Fibroblast of skin of left quadriceps (primary cell): ENCODE measurements at places on chromosomes 4 and X.

DNA sequence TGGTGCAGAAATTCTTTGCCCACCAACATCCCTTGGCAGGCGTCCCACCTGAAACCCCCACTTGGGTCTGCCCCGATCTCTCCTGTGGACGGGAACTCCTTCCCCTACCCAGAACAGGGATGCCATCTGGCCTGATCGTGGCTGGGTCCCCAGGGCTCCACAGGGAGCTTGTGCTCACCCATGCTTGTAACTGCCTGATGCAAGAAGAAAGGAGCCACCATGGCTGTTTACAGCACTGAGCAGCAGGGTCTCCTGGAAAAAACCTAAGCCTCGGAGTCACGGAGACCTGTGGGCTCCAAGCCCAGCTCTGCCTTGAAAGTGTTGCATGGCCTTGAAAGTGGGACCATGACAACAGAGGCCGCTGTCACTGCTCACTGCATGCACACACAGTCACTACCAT, 101.5 kb upstream of the AFAP1 start:
- DNase-seq = no peak

GRCh38 chr4:71974681-71975080, 57.1 kb upstream of the NPFFR2 start:
- DNase-seq = no peak

GRCh38 chr4:79917246-79917645, 155.8 kb downstream of the ANTXR2 start:
- DNase-seq = peak; percentile 13

- no peak for DNase-seq
Measured at GRCh38 chrX:101347859-101348451, 587 bp downstream of the TIMM8A start.

GRCh38 chrX:2387614-2388239, 113.0 kb downstream of the DHRSX start:
- no peak for DNase-seq

DNA sequence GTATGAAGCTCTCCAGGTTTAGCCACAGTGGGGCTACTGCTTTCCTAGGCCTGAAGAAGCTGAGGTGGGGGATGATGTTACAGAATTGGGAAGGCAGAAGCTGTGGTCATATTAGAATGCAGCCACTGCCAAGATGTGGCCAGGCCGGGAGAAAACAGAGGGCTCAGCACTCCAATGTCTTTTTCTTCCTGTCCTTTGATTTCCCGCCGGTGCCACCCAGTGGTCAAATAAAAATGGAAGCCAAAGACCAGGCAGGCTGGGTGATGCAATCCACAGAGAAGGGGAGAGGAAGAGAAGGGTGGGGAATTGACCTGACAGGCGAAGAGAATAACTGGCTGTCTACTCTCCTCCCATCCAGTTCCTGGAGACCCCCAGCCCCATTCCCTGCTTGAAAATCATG, 94.9 kb upstream of the SHISA3 start:
- DNase-seq = no peak

GRCh38 chr4:180766944-180767729, 1476.1 kb upstream of the TENM3 start:
- no peak for DNase-seq

DNA sequence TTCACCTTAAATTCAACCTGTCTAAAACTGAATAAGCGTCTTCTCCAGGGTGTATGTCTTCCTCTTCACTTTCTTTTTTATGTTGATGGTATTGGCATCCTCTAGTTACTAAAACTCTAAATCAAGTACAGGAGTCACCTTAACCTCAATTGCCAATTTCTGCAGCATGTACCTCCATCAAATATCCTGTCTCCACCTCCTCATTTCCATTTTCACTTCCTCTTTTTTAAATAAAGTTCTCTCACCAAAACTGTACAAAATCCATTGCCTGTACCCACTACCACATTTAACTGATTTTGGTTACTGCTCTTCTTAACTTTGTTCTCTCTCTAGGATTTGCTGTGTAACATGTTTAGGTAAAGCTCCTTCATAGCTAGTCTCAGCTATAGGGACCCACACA, 9.2 kb upstream of the NPFFR2 start:
- DNase-seq = no peak

- DNase-seq = no peak
Measured at GRCh38 chrX:29834764-29835163, 380.6 kb upstream of the MAGEB2 start.

DNA sequence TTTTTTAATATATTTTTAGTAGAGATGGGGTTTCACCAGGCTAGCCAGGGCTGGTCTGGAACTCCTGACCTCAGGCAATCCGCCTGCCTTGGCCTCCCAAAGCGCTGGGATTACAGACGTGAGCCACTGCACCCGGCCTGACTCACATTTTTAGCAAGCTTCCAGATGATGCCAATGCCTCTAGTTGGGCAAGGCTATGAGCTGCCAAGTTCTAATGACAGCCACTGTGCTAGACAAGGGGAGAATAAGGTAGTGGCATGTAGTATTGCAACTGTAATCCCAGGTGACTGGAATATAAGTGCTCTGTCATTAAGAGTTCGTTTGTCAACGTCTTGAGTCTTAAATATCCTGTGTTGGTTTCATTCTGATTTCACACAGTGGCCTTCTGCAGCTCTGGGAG, 96.7 kb downstream of the SLIT2 start:
- DNase-seq = no peak

DNA sequence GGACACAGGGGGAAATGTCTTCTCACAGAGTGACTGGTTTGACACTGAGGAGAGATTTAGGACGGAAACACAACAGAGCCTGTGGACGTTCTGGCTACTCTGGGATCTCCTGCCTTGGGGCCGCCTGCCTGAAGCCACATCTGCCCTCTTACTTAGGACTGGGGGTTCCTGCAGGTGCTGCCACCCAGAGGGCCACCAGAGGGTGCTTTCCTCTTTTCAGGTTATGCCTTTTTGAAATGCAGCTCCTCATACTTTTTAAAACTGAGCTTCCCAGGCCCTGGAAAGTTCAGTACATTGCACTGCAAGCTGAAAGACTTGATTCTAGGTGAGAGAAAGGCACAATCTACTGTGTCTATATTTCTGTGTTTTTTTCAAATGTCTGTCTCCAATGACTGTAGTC, 92.2 kb upstream of the PGRMC2 start:
- no peak for DNase-seq

GRCh38 chrX:18998653-18999052, 14.7 kb upstream of the PHKA2 start:
- DNase-seq = no peak

DNA sequence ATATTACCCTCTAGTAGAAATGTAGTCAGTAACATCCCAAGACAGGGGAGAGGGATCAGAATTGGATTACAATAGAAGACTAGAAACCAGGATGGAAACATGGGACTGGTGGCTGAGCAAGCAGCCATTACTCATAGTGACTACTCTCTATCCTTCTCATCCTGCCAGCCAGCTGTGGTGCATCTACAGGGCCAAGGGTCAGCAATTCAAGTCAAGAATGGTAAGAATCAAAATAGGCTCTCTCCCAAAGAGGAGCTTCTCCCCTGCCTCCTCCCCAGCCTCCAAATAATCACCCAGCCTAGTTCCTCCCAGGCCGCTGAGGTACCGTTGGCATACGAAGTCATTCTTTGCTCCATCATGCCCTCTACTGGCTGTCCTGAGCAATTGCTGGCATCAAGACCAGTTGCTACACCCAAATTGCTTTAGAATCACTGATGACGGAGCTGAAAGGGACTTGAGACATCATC, 19.4 kb downstream of the AWAT2 start:
- no peak for DNase-seq

DNA sequence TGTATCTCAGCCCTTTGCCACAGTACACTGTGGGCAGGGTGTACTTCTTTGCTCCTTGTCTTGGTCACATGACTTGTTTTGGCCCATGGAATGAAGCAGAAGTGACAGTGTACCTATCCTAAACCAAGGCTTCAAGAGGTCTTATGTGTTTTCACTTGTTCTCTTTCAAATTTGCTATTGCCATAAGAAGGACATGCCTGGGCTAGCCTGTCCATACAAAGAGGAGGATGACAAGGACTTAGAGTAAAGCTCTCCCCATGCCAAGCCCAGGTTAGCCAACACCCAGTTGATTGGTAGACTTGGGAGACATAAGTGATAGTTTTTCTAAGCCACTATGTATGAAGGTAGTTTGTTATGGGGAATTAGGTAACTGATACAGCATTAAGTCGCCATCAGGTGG, 141.1 kb upstream of the MID1 start:
- no peak for DNase-seq

DNA sequence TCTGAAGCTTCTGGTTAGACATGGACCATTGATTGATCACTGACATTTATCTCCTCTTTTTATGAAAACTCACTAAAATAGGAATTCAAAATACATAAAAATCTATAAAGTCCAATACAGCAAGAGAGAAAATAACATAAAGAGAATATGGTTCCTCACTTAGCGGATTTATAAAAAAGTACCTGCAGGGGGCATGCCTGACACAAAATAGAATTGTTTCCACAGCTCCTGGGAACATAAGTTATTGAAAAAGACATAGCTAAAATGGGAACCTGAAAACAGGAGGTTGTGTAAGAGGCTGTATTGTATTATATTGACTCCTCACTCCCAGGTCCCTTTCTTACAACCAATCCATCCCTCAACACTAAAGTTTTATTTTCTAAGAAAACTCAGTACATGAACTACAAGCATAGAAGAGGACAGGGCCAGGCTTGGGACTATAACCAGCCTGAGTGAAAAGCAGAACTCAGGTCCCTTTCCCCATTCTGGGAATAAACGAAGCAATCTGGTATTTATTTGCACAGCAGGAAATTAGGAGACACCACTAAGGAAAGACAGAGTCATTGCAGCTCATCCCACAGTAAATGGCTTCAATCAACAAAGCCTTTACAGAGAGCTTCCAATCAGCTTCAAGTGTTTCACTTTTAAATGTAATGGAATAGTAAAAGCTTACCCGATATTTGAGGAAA, 121.1 kb upstream of the NDST4 start:
- no peak for DNase-seq

- DNase-seq = no peak
Measured at GRCh38 chr4:88522702-88523324, 763 bp downstream of the PYURF start.

GRCh38 chr4:110989125-110989524, 366.2 kb upstream of the PITX2 start:
- DNase-seq = no peak

GRCh38 chrX:76915836-76916235, 488.3 kb downstream of the MAGEE1 start:
- DNase-seq = no peak

- DNase-seq = no peak
Measured at GRCh38 chr4:58138786-58139668, 1028.8 kb upstream of the IGFBP7 start.

DNA sequence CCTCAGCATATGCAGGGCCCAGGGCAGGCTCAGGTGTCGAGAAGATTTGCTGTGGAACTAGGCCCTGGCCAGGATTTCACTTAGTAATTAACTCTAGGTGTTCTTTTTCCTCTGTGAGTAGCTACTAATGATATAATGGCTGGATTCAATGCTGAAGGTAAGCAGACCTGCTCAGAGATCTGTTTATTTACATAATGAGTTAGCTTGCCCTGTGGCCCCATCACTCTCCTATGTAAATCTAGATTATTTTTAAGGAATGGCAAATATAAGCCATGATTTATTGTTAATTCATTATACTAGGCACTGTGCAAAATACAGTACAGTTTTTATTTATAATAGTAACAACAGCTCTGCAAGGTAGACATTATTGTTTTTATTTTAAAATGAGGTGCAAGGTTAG, 117.2 kb downstream of the IRF2 start:
- DNase-seq = no peak

DNA sequence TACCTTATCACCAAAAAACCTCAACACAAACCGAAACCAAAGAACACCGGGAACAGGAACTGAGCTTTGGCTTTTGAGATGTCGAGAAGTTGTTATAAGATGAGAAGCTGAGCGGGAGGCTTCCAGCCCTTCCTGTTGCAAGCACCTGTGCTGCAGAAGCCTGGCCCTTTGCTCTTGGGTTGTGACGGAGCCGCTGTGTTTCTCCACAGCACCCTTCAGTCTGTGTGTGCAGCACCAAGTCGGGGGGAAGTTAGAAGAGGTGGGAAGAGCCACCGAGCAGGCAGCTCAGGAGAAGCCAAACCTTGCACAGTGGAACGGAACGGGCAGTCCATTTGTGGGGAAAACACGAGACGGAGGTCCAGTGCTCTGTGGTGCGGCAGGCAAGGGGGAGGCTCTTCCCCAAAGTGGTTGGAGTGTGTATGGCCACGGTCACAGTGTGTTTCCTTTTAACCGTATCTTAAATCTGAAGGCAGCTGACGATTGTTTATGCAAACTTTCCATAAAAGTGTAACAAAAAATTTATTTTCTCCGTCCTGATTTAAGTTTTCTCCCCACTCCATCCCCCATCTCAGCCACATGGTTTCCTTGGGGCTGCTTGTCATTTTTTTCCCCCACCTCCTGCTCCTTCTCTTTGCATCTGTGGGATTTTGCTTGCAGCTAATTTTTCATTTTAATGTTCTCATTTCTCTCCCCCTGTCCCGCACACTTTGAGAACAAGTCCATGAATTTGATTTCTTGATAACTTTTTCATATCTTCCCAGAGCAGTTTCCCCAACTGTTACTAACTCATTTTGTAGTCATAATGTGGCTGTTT, 123.7 kb downstream of the STOX2 start:
- no peak for DNase-seq

GRCh38 chr4:175068266-175068665, 150.1 kb downstream of the ADAM29 start:
- no peak for DNase-seq

DNA sequence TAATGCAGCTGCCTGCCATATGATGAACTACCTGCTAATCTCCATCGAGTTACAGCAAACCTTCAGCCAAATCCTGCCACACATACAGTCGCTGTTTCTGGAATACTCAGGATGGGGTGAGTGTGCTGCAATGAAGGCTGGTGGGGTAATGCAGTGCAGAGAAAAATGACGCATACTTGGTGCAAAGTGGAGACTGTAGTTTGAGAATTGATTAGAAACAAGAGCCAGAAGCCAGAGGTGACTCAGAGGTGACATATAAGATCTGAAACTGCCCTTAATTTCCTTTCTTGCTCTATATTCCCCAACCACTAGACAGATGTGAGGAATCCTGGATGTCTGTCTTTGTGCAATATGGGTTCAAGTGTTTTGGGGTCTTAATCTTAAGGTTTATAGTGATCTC, 22.0 kb downstream of the C4orf54 start:
- DNase-seq = no peak

- DNase-seq = no peak
Measured at GRCh38 chrX:140433582-140433981, 71.3 kb downstream of the SOX3 start.

- peak; percentile 2 for DNase-seq
Measured at GRCh38 chrX:108001218-108001814, 19.1 kb upstream of the TEX13B start.

- no peak for DNase-seq
Measured at GRCh38 chr4:3529363-3529762, 2.9 kb downstream of the LRPAP1 start.

GRCh38 chr4:48116582-48116981, 17.5 kb downstream of the TXK start:
- DNase-seq = no peak

GRCh38 chr4:23117826-23118225, 425.1 kb downstream of the GBA3 start:
- no peak for DNase-seq

GRCh38 chr4:19095491-19096046, 1074.0 kb upstream of the LCORL start:
- no peak for DNase-seq
